Endothelial cell (in vitro differentiated cells): ENCODE measurements at places on chromosomes 3 and 15. TPM values are rescaled to one million over a fixed set of nuclear protein-coding genes. Genes with fewer than 3 reads are reported as not detected.
A peak's percentile ranks its signal among the peaks of the same experiment; 100 is the strongest.

The SLC51B gene
- total RNA-seq: not detected

The CLRN1 gene
- total RNA-seq: not detected

GRCh38 chr3:48034000-48034516 is 17.8 kb upstream of the MAP4 start:
- peak overlapping the region; percentile 16 for H3K27ac ChIP-seq
- no peaks in the 10 kb centered on the region for H3K27me3 ChIP-seq
- no peak for DNase-seq

The GRM7 gene
- total RNA-seq: 0.18 TPM

GRCh38 chr3:11580645-11581044 is 63.1 kb downstream of the VGLL4 start:
- peaks cover 4% of the 10 kb centered on the region for H3K27me3 ChIP-seq
- no peak for DNase-seq
- peak overlapping the region; percentile 33 for H3K27ac ChIP-seq

DNA sequence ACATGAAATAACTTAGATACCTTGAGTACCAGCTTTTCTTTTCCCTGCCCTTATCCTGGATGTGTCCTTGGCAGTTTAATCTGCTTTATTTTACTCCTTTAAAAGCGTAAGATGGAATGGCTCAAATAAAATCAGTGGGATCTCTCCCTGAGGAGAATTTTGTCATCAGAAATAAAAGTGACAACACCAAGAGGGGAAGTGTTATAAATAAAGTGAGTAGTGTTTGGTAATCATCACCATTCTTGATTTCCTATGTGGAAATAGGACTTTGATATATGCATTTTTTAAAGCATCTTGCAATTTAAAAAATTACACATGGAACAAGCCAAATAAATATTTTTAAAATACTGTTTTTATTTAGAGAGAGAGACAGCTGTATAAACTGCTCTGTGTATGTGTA is 76.5 kb downstream of the MBNL1 start:
- no peaks in the 10 kb centered on the region for H3K36me3 ChIP-seq
- peaks cover 4% of the 10 kb centered on the region for H3K4me1 ChIP-seq
- no peak overlapping the region for H3K27ac ChIP-seq
- no peak for DNase-seq
- H3K27me3 ChIP-seq: no peaks in the 10 kb centered on the region
